ENCODE measurements at places on chromosomes 6 and 20. TPM values are rescaled to one million over a fixed set of nuclear protein-coding genes. Genes with fewer than 3 reads are reported as not detected.

The ROS1 gene
- not detected for total RNA-seq

The SNRPB2 gene
- total RNA-seq = 71.7 TPM

The SAPCD1 gene
- total RNA-seq = 0.82 TPM

The COL21A1 gene
- total RNA-seq = 1.6 TPM

The GSTA3 gene
- total RNA-seq = not detected

The RAB32 gene
- 6.9 TPM for total RNA-seq

The WDR27 gene
- total RNA-seq = 18.3 TPM

The MAS1 gene
- 0.82 TPM for total RNA-seq

The NMBR gene
- 4.9 TPM for total RNA-seq

The TMEM151B gene
- total RNA-seq = 45.7 TPM

The PXT1 gene
- not detected for total RNA-seq

The PTPRA gene
- 135 TPM for total RNA-seq

The ZNF337 gene
- 24.1 TPM for total RNA-seq

The CPXM1 gene
- 7.3 TPM for total RNA-seq

The RIMS4 gene
- total RNA-seq = 43.2 TPM

The SLC17A3 gene
- not detected for total RNA-seq

The SOX4 gene
- total RNA-seq = 418 TPM

The PDE7B gene
- total RNA-seq = 16.3 TPM

The MRPS18B gene
- total RNA-seq = 53.0 TPM

The GFRAL gene
- not detected for total RNA-seq

The PRIM2 gene
- 25.7 TPM for total RNA-seq

The PGC gene
- under 0.01 TPM for total RNA-seq

The DLK2 gene
- 8.6 TPM for total RNA-seq

The PCSK2 gene
- 15.9 TPM for total RNA-seq

The LRRC1 gene
- total RNA-seq = 10.6 TPM
